NCI-H1092 (cell line): ENCODE measurements at places on chromosomes 12 and 14.

DNA sequence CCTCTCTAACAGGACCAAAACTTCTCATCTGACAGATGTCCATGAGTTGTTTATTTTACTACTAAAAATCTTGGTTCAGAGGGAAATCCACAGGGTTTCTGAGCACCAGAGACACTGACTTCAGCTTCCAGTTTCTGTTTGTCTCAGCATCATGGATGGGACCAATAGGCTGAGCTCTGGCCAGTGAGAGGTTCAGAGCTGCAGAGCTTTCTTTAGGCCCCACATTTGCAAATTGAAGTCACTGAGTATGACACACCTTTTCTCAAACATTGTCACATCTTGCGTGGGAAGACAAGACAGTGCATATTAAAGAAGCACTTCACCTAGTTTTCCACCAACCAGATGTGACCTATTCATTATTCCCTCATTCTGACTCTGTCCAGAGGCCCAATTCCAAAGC is 45.2 kb downstream of the RDH12 start:
- DNase-seq, result no peak

GRCh38 chr12:27534765-27535161 is 10.8 kb downstream of the PPFIBP1 start:
- no peak for DNase-seq

DNA sequence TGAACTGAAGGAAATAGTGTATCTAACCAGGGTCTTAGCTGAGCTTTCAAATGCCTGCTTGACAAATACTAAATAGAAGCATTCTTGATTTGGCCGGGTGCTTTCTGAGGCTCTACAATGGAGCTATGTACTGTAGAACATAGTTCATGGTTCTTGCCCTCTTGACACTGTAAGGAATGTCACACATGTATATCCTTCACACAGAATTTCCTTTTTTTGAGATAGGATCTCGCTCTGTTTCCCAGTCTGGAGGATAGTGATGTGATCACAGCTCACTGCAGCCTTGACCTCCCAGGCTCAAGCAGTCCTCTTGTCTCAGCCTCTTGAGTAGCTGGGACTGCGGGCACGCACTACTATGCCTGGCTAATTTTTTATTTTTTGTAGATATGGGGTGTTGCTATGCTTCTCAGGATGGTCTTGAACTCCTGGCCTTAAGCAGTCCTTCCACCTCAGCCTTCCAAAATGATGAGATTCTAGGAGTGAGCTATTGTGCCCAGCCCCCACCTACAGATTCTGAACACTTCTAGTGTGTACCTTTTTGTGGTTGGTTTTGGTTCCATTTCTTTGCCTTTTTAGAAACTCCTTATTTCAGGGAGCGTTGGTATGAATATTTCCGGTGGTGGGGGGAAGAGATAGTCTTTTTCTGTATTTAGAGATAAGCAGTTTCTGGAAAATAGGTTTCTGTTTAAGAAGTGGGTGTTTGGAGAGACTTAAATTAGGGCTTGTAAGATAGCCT is 4.2 kb downstream of the MLXIP start:
- DNase-seq, result no peak

GRCh38 chr14:87656315-87656714 is 336.7 kb downstream of the GALC start:
- DNase-seq, result no peak

GRCh38 chr12:6370994-6371754 is 4.2 kb downstream of the SCNN1A start:
- no peak for DNase-seq

GRCh38 chr12:120093336-120093591 is 23.3 kb downstream of the RAB35 start:
- DNase-seq, result no peak

DNA sequence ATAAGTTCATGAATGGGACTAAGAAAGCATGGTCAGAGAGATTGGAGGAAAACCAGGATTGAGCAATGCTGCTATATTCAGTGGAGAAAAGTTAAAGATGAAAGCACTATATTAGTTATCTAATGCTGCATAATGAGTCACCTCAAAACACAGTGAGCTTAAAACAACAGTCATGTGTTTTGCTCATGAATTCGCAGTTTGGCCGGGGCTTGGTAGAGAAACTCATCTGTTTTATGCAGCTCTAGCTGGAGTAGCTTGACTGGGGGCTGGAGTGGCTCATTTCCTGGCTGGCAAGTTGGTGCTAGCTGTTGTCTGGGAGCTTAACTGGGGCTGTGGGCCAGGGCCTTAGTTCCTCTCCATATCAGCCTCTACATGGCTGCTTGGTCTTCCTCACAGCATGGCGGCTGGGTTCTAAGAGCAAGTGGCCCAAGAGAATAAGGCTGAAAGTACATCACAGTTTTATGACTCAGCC is 90.1 kb downstream of the ADCK1 start:
- DNase-seq, result no peak
